Bronchial epithelial cell (primary cell): ENCODE measurements at places on chromosomes 6 and 20. TPM values are rescaled to one million over a fixed set of nuclear protein-coding genes. Genes with fewer than 3 reads are reported as not detected.

Gene ORC3
- 11.0 and 11.1 TPM in 2 replicates for total RNA-seq

Gene C6orf58
- total RNA-seq = not detected in 2 replicates

Gene RAET1L
- 0.79 and 20.4 TPM in 2 replicates for total RNA-seq

Gene SIRPG
- total RNA-seq = not detected in 2 replicates

Gene EYA2
- 8.4 and 10.6 TPM in 2 replicates for total RNA-seq

Gene KHDRBS2
- total RNA-seq = not detected in 2 replicates

Gene TPX2
- 1.3 and 1.8 TPM in 2 replicates for total RNA-seq

Gene PKHD1
- not detected in 2 replicates for total RNA-seq

Gene C2
- total RNA-seq = 0.26 and 0.53 TPM in 2 replicates

Gene SLC52A3
- 0.26 and 0.53 TPM in 2 replicates for total RNA-seq

Gene TCF15
- not detected in 2 replicates for total RNA-seq

Gene RIMS4
- total RNA-seq = not detected in 2 replicates

Gene FILIP1
- under 0.01 and 0.26 TPM in 2 replicates for total RNA-seq

Gene MTFR2
- total RNA-seq = 0.51 and 0.79 TPM in 2 replicates

Gene CST5
- total RNA-seq = not detected in 2 replicates

GRCh38 chr20:50399917-50400704 lies 110.1 kb upstream of the PTPN1 start:
- peak; percentile 72 for DNase-seq

GRCh38 chr20:21550587-21550986 lies 36.7 kb upstream of the NKX2-2 start:
- DNase-seq = no peak

DNA sequence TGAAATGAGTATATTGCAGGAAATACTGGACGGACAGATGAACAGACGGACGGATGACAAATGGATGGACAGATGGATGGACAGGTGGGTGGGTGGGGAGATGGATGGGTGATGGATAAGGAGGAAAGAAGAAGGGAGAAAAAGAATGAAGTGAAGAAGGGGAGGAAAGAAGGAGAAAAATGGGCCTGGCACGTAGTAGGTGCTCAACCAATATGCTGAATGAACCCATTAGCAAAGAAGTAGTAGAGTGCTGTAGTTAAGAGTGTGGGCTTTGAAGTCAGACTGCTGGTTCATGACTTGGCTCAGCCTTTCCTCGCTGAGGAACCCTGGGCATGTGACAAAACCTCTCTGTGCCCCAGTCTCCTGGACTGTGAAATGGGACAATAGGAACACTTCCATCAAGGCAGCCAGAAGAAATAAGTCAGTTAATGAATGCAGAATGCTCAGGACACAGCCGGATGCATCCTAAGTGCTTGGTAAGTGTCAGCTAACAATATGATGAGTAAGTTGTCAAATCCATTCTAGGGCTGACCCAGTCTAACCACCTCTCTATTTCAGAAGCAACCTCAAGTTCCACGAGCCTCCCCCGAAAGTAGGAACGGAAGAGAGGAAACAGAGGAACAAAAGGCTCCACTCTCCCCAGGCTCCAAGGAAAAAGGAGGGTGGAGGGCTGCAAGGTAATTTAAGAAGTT lies 37.9 kb downstream of the PREX1 start:
- no peak for DNase-seq

GRCh38 chr6:29531668-29532067 lies 27.9 kb downstream of the UBD start:
- peak; percentile 20 for DNase-seq

DNA sequence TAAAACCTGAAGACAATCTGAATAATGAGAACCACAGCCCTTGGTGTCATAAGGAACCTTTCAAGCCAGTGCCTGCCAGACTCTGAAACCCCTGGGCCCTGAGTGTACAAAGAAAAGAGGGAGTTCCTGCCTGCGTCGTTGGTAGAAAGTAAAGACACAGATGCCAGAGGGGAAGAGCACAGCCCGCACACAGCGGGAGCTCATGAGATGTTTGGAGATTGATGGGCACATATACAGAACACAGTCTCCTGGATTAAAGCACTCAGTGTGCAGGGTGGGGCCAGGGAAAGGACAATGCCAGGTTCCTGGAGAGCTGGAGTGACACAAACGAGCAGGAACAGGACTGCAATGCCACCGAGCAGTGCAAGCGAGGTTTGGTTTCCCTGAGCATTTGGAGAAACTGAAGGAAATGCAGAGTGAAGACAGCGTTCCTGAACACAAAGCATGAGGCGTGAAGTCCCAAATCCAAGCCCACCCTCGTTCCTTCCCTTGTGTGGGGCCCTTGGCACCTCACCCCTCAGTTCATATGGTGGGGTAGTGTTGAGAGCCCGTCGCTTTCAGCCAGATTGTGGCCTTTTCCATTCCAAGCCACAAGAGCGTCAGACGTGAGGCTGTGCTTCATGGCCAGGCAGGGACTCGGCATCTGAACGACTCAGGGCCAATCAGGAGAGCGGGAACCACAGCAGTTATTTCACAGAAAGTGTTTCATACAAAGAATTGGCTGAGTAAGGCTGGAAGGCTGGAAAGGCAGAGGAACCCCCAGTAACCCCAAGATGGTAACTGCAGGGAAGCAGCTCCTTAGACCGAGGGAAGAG lies 41.0 kb upstream of the RPS6KA2 start:
- DNase-seq = no peak

GRCh38 chr6:20058912-20059311 lies 153.4 kb downstream of the MBOAT1 start:
- DNase-seq = no peak

DNA sequence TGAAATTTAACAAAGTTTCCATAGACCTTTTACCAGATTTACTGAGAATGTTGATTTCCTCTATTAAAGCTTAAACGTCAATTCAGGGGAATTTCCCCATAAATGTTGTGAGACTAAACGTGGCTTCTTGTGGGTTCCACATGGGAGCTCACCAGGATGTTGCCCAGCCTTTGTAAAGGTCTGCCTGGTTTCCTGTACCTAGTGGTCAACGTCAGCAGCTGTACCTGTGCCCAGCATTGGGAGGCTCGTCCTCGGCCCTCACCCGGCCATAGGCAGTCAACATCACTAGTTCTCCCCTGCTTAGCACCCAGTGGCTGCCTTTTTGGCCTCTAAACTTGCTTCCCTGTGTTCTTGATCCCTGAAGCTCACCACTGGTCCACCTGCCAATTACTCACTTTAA lies 22.1 kb upstream of the CD83 start:
- no peak for DNase-seq

DNA sequence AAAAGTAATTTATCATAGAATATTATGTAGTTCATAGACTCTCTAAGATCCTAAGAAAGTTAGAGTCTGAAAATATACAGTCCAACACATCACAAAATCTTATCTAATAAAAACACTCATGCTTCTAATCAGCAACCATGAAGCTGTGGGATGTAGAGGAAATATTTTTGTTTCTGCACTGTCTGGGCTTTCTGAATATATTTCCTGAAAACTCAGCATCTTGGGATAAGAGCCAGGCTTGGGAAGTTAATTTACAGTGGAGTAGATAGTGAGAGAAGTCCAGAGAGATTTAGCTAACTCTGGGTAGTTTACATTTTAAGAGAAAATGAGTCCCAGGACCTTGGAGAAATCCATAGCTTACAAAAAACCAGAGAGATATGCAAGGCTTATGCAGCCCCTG lies 150.4 kb upstream of the BMP5 start:
- no peak for DNase-seq

DNA sequence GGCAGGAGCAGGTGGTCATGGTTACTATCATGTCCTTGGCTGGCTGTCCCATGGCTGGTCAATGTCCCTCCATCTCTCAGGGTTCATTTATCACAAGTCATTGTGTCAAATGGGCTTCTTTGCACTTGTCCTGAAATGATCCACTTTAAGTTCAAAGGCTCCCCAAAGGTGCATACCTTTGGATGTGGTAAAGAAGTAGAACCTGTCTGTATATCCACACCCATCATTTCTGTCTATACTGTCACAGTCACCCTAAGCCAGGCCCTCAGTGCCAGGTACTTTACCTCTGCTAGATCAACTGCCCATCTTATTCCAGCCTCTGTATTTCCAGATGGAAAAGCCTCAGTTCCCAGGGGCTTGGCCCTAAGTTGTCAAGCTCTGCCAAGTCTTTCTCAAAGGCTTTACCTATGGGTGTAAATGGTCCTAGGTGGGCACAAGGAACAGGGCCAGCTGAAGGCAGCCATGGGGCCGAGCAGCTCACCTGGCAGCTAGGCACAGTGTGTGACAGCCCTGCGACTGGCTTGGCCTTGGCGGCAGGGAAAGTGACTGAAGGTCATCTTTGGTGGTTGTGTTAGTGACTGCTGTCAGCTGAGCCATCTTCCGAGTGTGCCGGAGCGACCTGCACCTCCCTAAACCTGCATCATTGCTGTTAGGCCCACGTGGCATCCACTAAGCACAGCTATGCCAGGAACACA lies 198.4 kb downstream of the SYNDIG1 start:
- no peak for DNase-seq

DNA sequence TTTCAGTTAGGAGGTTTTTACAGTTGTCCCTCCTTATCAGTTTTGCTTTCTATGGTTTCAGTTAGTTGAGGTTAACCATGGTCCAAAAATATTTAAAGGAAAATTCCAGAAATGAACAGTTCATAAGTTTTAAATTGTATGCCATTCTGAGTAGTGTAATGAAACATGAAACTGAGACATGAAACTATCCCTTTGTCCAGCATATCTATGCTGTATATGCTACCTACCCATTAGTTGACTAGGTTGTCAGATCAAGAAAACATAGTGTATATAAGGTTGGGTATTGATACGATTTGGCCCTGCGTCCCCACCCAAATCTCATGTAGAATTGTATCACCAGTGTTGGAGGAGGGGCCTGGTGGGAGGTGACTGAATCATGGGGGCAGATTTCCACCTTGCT lies 39.1 kb downstream of the VGLL2 start:
- no peak for DNase-seq

DNA sequence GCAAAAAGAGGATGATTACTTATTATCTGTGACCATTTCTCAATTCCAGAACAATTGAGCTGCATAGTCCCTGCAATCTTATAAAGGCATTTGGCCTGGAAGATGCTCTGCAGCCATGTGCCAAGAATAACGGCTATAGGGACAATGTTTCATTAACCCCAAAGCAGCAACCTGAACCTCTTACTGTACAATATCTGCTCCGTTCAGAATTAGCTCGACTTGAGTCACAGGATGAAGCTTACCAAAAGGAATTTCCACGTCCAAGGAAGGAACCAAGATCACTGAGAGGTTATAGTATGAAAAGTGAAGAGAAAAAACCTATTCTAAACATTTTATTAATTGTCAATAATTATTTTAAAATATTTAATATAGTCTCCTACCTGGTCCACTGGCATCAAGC lies 167.3 kb upstream of the GMDS start:
- peak; percentile 65 for DNase-seq

DNA sequence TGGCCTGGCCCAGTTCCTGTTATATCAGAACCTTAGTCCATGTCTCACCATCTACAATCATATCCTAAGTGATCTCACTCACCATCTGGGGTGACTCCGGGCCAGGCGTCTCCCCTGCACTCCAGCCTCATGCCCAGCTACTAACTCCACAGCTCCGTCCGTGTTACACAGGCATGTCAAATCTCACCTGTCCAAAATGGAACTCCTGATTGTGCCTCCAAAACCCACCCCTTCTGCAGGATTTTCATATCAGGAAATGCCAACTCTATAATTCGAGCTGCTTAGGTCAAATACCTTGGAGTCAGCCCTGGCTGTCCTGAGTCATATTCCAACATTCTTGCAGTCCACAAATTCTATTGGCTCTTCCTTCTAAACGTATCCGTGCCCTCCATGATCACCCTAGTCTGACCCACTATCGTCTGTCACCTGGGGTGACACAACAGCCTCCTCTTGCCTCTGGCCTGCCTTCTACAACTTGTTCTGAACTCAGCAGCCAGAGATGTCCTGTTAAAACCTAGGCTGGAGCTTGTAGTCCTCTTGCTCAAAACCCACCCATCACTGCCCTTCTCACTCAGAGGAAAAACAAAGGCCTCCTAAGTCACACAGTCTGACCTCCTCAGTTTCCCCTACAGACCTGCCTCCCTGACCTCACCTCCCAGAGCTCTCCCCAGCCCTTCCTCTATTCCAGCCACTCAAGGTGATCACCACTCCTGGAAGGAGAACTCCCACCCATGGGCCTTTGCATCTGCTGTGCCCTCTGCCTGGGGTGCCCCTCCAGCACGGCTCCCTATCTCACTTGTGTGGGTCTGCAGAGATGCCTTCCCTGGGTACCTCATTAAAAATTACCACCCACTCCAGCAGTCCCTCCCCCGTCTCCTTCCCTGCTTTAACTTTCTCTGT lies 85.3 kb upstream of the SIRPA start:
- peak; percentile 91 for DNase-seq

DNA sequence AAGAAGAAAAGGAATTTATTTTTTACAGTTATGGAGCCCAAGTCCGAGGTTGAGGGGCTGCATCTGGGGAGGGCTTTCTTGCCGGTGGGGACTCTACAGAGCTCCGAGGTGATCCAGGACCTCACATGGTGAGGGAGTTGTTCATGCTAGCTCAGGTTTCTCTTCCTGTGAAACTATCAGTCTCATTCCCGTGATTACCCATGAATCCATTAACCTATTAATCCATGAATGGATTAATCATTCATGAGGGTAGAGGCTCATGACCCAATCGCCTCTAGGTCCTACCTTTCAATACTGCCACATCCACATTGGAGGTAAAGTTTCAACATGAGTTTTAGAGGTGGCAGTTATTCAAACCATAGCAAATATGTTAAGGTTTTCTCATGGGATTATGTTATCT lies 3.8 kb downstream of the DSE start:
- DNase-seq = peak; percentile 52

DNA sequence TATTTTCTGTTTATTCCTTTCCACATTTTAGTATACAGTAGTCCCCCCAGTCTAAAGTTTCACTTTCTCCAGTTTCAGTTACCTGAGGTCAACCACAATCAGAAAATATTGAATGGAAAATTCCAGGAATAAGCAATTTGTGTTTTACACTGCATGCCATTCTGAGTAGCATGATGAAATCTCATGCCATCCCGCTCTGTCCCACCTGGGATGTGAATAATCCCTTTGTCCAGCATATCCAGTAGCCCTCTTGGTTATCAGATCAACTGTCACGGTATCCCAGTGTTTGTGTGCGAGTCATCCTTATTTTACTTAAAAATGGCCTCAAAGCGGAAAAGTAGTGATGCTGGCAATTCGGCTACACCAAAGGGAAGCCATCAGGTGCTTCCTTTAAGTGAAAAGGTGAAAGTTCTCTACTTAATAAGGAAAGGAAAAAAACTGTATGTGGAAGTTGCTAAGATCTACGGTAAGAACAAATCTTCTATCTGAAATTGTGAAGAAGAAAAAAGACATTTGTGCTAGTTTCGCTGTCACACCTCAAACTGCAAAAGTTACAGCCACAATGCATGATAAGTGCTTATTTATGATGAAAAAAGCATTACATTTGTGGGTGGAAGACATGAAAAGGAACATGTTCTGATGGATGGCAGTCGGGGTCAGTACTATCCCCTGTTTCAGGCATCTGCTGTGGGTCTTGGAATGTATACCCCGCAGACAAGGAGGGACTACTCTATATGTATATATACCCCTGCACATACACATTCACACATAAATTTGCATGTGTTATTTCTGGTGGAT lies 11.3 kb downstream of the NOX3 start:
- DNase-seq = no peak

- no peak for DNase-seq
These were observed 16.9 kb downstream of the MPC1 start for GRCh38 chr6:166365806-166366205.

- peak; percentile 12 for DNase-seq
These were observed 88.2 kb downstream of the MTFR2 start for GRCh38 chr6:136161950-136162349.
